ENCODE measurements at places on chromosomes 12 and 14.

- no peak for DNase-seq
Observed at GRCh38 chr12:55982319-55982936, 8.6 kb downstream of the RAB5B start.

GRCh38 chr12:69987579-69988091 lies 162.6 kb downstream of the MYRFL start:
- DNase-seq, result no peak

DNA sequence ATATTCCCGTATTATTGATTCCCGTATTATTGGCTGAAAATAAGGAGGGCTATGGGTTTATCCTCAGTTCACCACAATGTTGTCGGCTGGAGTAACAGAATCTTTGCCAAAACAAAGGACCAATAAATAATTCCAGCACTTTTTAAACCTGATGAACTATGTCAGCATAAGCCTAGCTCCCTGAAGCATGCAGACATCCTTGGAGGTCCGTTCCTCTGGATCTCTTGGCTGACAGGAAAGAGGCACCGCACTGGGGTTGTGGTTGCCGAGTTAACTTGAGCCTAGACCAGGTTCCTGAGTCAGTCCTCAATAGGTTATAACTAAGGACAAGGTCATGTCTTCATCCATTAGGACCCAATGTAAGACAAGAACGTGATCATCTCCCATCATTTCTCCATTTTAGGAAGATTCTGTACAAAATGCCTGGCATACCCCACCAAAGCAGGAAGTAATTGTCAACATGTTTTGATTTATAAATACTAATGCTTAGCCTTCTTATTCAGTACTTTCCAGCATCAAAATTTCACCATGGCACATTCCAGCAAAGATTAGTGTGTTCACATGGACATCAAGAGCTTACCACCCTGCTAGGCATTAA lies 36.6 kb downstream of the NID2 start:
- no peak for DNase-seq

- DNase-seq, result no peak
Observed at GRCh38 chr14:90153429-90153828, 91.6 kb downstream of the KCNK13 start.

GRCh38 chr14:103073367-103073875 lies 10.6 kb upstream of the LBHD2 start:
- no peak for DNase-seq
